H9 (cell line): ENCODE measurements at places on chromosomes 12 and 14. TPM values are rescaled to one million over a fixed set of nuclear protein-coding genes. Genes with fewer than 3 reads are reported as not detected.

HELB gene
- total RNA-seq, result 10.2 and 10.7 TPM in 2 replicates

SOAT2 gene
- not detected in 2 replicates for total RNA-seq

FOXG1 gene
- 0.07 and 0.11 TPM in 2 replicates for total RNA-seq

ADCY4 gene
- total RNA-seq, result 0.09 and 0.53 TPM in 2 replicates

RNU4-1 gene
- total RNA-seq, result 3,262 and 3,277 TPM in 2 replicates

WBP11 gene
- total RNA-seq, result 108 TPM in 2 replicates

CDK2 gene
- total RNA-seq, result 53.1 and 60.8 TPM in 2 replicates

C12orf50 gene
- total RNA-seq, result 0.17 TPM in 1 of 2 replicates, not detected in the other

PMCH gene
- not detected in 2 replicates for total RNA-seq

ITGA5 gene
- total RNA-seq, result 12.2 and 16.2 TPM in 2 replicates

KLRG1 gene
- 2.1 and 2.5 TPM in 2 replicates for total RNA-seq

GPR162 gene
- total RNA-seq, result 4.6 and 6.1 TPM in 2 replicates
